SK-MEL-5 (cell line): ENCODE measurements at places on chromosomes 5 and 9. TPM values are rescaled to one million over a fixed set of nuclear protein-coding genes. Genes with fewer than 3 reads are reported as not detected.

- DNase-seq, result no peak
Observed at GRCh38 chr5:171310212-171310818, 1.3 kb downstream of the TLX3 start.

OGN gene
- total RNA-seq, result not detected in 2 replicates

PCDHGC3 gene
- total RNA-seq, result 9.8 and 12.5 TPM in 2 replicates

GRCh38 chr9:26205261-26205660 is 527.0 kb upstream of the TUSC1 start:
- DNase-seq, result no peak

- no peak for DNase-seq
Observed at GRCh38 chr9:15299374-15299939, 7.6 kb downstream of the TTC39B start.

PCDHB16 gene
- 0.55 and 0.75 TPM in 2 replicates for total RNA-seq

SLC46A2 gene
- not detected in 2 replicates for total RNA-seq

DNA sequence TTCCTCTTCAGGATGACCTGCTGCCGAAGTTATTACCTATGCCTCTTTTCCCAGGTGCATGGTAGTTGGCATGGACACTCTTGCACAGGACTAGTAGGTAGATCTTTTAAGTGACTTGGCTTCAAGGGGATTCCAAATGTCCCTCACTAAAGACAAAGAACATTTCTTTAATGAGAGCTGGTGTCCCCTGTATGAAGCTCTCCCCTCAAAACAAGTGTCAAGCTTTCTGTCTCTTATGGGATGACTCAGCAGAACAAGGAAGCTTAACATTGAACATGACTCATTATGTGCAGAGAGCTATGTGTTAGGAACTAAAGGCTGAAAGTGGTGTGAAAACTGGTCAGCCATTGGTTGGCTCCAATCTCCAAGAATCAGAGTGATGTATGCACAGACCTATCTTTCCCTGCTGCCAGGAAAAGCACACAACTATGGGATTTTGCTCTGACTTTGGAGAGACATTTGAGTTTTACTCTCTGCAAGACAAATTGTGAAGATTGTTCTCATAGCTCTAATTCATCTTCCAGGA is 120.5 kb downstream of the PRDM6 start:
- no peak for DNase-seq

DNA sequence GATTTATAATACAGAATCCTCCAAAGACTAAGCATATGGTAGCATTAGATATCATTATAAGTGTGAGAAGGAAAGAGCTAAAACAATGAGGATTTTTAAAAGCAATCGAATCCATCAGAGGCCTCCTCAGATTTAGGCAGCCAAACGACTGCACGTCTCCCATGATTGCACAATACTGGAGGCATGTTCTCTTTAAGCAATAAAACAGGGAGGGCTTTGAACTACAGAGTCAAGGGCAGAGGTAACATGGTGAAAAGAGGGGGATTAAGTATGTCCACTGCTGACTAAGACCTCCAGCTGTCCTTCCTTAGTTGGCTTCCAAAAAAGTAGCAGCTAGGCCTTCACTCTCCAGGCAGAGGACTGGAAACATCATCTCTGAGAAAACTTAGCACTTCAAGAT is 298.7 kb upstream of the RGMB start:
- DNase-seq, result no peak

GRCh38 chr5:147935032-147935431 is 28.7 kb upstream of the C5orf46 start:
- DNase-seq, result peak; percentile 79

GRCh38 chr5:26487553-26487952 is 550.8 kb downstream of the CDH9 start:
- peak; percentile 21 for DNase-seq

JAKMIP2 gene
- 0.03 and 0.05 TPM in 2 replicates for total RNA-seq

DNA sequence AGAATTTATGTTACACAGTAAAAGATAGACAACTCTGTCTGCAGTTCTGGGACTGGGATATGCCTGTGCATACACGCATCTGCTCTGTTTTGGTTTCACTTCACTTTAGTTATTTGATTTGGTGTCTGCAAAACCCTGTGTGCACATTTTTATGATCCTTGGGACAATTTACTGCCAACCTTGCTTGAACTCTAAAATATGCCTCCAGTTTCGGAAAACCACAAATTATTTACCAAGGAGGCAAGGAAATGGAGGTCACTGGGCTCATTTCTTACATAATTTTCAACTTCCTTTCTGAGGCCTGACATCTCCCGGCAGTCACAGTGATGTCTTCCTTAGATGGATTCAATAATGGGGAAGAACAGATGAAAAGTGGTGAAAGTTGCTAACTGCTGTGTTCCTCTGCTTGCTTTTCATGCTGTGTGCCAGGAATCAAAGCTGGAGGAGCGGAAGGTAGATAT is 61.2 kb upstream of the TAF11L2 start:
- no peak for DNase-seq

GRCh38 chr5:10233505-10233904 is 16.2 kb downstream of the ATPSCKMT start:
- peak; percentile 71 for DNase-seq

PCDHA5 gene
- total RNA-seq, result 0.40 and 0.77 TPM in 2 replicates

DNA sequence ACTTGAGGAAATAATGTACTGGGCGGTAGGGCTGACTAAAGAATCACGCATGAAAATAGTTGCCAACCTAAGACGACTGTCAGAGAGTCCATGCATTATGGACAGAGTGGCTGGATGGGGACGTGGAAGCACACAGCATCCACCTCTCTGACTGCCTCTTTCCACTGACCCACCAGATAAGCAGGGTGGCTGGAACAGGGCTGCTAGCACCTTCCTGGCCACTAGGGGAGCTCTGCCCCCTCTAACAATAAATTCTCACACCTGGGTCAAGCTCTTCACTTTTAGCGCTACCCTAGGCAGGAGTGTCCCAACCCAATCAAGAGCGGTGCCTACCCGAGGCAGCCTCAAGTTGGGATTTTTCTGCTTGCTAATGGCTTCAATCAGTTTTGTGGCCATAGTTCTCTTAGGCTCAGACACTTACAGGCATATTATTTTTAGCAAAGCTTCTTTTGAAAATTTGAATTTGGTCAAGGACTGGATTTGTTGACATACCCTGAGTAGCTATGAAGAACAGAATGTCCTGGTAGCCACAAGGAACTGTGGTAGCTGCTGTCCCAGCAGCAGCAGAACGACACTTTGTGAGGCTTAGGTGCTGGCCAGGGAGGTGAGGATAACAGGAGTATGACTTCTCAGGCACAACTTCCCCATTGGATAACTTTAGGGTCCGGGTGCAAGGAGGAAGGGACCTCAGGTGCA is 6.9 kb upstream of the TPM2 start:
- DNase-seq, result peak; percentile 62

BRINP1 gene
- 0.13 and 0.16 TPM in 2 replicates for total RNA-seq

DNA sequence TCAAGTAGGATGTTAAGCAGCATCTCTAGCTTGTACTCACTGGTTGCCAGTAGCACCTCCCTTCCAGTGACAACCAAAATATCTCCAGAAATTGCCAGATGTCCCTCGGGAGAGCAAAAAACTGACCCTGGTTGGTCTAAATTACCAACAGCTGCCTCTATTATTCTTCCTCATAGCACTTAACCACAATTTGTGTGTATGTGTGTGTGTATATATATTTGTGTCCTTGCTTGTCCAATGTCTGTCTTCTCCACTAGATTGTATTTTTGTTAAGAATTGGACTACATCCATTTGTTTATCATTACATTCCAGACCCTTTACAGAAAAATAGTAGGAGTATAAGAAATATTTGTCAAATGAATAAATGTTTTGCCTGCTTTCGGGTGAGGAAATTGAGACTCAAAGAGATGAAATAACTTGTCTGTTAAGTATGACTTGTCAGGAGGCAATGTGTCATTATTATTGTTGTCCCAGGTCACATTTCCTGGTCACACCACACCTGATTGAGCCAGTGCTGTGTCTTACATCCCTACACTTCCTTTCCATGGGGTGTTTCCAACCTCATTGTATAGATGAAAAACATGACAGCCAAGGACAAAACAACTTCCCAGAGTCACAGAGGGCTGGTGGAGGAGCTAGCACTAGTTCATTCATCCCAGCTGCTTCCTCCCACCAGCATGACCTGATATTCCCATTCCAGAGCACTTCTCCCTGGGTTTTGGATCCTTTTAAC is 11.4 kb upstream of the GRPEL2 start:
- no peak for DNase-seq

- no peak for DNase-seq
Observed at GRCh38 chr5:6585168-6585567, 47.7 kb downstream of the NSUN2 start.

DNA sequence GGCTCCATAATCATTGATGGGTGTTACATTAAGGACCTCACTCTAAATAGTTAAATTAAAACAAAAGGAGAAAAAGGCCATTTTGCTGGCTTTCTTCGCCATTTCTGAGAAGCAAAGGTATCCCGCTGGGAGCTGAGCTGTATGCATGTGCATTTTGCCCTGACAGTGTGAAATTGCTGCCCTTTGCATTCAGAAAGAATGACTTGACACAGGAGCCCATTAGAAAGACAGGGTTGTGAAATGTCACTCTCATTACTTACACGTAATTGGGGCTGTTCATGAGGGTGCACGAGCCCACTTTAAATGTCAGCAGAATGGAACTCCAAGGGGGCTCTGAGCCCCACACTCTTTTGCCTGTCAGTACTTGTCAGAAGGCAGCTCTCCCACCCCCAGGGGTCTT is 85.0 kb downstream of the SEMA4D start:
- no peak for DNase-seq

DNA sequence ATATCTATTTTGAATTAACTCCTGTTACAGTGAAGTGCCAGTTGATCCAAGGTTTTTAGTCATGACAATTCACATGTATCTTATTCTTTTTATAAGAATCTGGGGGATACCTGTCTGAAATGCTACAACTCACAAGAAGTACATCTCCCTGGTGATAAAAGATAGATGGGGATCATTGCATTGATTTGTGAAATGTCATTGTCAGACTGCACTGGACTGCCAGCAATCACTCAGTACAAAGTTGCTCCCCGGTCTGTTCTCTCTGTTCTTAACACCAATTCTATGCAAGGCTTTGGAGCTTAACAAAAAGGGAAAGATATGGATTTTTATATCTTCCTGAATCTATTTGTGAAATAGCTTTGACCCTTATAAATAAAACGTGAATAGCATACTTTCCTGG is 171.8 kb upstream of the PCSK5 start:
- no peak for DNase-seq

GRCh38 chr9:94912700-94913249 is 186.3 kb downstream of the AOPEP start:
- DNase-seq, result no peak

KCNIP1 gene
- total RNA-seq, result not detected in 2 replicates

TMEM215 gene
- not detected in 2 replicates for total RNA-seq

FCN2 gene
- not detected in 2 replicates for total RNA-seq

DNA sequence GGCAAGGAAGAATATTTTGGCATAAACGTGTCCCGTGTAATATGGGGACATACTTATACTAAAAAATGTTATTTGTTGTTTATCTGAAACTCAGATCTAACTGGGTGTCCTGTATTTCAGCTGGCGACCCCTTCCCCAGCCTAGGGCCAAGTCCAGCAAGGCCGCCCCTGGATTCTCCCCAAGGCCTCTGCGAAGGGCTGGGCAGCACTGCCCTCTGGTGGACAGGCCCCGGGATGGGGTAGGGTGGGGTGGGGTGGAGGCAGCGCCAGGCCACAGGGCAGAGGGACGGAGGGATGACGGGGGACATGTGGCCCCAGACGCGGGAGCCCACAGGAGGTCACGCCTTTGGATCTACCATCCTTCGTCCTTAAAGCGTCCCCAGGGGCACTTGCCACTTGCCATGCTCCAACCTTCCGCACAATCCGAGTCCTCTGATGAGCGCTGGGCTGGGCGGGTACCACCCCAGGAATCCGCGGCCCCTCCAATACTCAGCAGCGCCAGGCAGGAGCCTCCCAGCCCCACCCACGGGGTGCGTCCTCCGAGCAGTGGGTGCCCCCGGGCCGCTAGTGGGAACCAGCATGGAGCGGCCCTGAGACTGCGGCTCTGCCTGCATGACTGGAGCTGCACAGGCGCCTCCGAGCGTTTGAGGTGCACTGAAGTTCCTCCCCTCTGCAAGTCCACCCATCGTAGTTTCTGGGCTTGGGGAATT is 7.1 kb upstream of the AGPAT2 start:
- peak; percentile 63 for DNase-seq

- no peak for DNase-seq
Observed at GRCh38 chr9:99049228-99049627, 55.7 kb upstream of the TGFBR1 start.

GRCh38 chr5:95281226-95281625 is 3.7 kb downstream of the MCTP1 start:
- no peak for DNase-seq

DNA sequence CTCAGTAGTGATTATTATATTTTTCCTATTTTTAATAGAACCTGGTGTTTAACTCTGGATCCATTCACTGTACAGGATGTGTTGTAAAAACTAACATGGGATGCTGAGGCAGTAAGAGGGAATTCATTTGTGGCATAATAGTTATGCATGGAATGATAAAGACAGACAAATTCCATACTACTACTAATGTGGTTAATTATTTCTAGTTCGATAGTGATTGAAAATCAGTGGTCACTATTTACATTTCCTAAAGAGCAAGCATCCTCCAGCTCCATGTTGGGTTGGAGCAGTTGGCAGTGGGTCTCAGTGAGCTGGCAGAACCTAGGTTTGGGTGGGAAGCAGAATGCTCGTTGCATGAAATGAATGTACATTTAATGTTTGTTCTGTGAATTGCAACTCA is 122.6 kb downstream of the SAXO1 start:
- no peak for DNase-seq

GRCh38 chr9:130579738-130580463 is 524 bp downstream of the FUBP3 start:
- DNase-seq, result no peak

GRCh38 chr5:111784491-111785181 is 27.6 kb upstream of the NREP start:
- DNase-seq, result no peak

GRCh38 chr5:138685193-138685745 is 68.0 kb upstream of the CTNNA1 start:
- DNase-seq, result no peak

SHISAL2B gene
- not detected in 2 replicates for total RNA-seq

SPINK13 gene
- total RNA-seq, result 0.50 TPM in 1 of 2 replicates, not detected in the other

IRX4 gene
- total RNA-seq, result 0.26 TPM in 1 of 2 replicates, not detected in the other

GRCh38 chr5:35470866-35471265 is 146.8 kb upstream of the SPEF2 start:
- no peak for DNase-seq

SMIM3 gene
- 6.9 and 9.5 TPM in 2 replicates for total RNA-seq

GCNT1 gene
- total RNA-seq, result 0.24 TPM in 2 replicates

- no peak for DNase-seq
Observed at GRCh38 chr5:179879003-179879689, 20.5 kb upstream of the MRNIP start.

DNA sequence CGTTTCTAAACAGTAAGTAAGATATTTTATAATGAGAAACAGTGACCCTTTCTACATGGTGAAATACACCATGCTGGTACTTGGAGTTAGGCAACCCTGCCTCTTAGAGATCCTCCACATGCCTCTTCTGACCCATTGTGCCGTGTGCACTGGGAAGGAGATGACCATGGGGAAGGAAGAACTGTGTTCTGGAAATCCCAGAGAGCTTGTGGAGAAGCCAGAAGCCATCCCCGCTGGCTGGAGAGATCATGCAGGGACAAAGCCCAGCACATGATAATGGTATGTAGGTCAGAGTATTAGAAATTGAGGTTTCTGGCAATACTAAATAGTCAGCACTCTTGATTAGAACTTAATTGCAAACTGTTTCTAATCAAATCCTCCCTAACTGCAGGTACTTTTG is 307.3 kb downstream of the FBXL7 start:
- DNase-seq, result no peak

- no peak for DNase-seq
Observed at GRCh38 chr5:171264843-171265242, 44.2 kb upstream of the TLX3 start.

GRCh38 chr5:149072376-149072775 is 9.5 kb upstream of the SH3TC2 start:
- no peak for DNase-seq

GRCh38 chr9:124392871-124393460 is 22.3 kb downstream of the PSMB7 start:
- DNase-seq, result peak; percentile 83
